ENCODE measurements at places on chromosomes 4 and X.

GRCh38 chrX:11050013-11050412 lies 61.1 kb upstream of the HCCS start:
- no peak for DNase-seq

GRCh38 chrX:37047776-37048175 lies 39.6 kb downstream of the FAM47C start:
- no peak for DNase-seq

DNA sequence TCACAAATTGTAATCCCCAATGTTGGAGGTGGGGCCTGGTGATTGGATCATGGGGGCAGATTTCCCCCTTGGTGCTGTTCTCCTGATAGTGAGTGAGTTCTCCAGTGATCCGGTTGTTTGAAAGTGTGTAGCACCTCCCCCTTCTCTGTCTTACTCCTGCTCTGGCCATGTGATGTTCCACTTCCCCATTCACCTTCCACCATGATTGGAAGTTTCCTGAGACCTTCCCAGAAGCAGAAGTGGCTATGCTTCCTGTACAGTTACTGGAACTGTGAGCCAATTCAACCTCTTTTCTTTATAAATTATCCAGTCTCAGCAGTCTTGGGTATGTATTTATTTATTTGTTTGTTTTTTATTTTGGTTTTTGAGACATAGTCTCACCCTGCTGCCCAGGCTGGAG lies 143.2 kb downstream of the CPE start:
- DNase-seq = no peak

- DNase-seq = no peak
Measured at GRCh38 chr4:171025343-171025742, 787.9 kb upstream of the GALNTL6 start.

Measured in muscle of back (tissue), 13 donors.